ENCODE measurements at places on chromosomes 3 and 15.

DNA sequence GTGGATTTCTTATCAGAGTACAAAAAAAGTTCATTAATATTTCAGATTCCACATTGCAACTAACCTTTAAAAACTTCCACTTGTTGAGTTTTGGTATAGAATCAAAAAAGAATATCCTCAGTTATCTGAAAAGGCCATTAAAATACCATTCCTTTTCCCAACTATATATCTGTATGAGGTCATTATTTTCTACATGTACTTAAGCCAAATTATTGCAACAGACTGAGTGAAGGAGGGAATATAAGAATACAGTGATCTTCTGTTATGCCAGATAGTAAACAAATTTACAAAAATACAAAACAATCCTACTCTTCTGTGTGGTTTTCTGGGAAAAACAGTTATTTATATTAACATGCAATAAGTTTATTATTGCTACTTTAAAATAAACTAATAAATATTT, 5.7 kb upstream of the GANC start:
- no peak for DNase-seq

- no peak for DNase-seq
These were observed 57.1 kb downstream of the EPHB1 start for GRCh38 chr3:134852132-134852531.

DNA sequence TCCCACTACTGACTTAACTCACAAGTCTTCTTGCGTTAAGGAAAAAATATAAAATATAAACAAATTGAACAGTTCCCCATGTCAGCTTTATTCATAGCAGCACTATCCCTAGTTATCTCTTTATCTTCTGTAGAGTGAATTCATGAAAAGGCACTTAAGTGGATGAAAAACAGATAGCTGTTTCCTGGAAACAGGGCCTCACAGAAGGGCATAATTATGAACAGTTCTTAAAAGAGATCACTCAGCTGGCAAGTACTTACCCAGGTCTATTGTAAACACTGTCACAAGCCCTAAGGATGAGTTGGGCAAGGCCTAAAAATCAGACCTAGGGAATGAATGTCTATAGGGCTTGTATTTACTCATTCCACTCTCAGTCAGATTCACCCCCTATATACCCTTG, 10.7 kb downstream of the MB21D2 start:
- no peak for DNase-seq

GRCh38 chr15:34336991-34337556, 507 bp downstream of the SLC12A6 start:
- DNase-seq: no peak

- no peak for DNase-seq
These were observed 121.9 kb downstream of the CHST2 start for GRCh38 chr3:143241481-143241951.

DNA sequence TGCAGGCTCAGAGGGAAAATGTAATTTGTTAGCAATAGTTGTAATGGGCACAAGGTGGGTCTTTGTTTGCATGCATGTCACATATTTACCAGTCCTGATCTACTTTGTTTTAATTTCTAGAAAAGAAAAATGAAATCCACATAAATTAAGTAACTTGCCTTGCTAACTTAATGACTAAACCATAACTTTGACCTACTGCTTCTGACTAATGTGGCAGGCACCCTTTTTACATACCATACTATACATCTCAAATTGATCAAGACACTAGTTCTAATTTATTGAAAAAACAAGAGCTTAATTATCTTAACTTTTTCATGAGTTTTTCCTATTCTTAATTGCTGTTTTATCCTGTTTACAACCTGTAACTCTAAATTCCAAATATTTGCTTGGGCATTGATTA, 93.2 kb downstream of the ATP11B start:
- no peak for DNase-seq

DNA sequence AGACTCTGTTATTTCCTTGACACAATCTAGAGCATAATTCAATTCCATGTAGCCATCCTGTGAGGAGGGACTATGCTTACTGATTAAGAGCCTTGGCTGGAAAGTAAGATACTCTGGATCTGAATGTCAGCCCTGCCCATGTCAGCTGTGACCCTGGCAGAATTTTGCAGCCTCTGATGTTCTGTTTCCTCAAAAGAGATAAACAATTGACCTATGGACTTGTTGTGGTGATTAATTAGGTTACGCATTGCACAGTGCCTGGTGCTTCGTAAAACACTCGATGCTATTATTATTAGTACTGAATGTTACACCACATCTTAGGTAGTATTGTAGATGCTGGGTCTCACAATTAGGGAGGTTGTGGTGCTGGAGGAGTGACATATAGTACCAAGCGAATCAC, 161.3 kb upstream of the MEIS2 start:
- DNase-seq: no peak

GRCh38 chr15:78393137-78393536, 44.9 kb upstream of the IREB2 start:
- DNase-seq: no peak

DNA sequence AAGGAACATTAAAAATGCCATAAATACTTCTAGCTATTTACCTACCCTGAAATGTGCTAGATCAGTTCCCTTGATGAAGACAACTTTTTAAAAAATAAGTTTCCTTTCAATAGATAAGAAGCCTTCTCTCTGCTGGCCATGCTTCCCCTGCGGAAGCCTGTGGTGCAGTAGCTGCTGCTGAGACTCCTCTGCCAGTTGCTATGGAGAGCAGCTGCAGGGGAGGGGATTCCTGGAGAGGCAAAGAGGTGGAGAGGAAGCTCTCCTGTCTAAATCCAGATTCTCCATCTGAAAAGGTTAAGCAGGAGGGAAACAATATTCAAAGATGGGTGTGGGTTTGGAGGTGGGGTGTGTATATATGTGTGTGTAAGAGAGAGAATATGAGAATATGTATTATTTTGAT, 69.8 kb upstream of the BFSP2 start:
- peak; percentile 32 for DNase-seq

GRCh38 chr15:77107068-77107467, 36.2 kb upstream of the TSPAN3 start:
- DNase-seq: no peak

DNA sequence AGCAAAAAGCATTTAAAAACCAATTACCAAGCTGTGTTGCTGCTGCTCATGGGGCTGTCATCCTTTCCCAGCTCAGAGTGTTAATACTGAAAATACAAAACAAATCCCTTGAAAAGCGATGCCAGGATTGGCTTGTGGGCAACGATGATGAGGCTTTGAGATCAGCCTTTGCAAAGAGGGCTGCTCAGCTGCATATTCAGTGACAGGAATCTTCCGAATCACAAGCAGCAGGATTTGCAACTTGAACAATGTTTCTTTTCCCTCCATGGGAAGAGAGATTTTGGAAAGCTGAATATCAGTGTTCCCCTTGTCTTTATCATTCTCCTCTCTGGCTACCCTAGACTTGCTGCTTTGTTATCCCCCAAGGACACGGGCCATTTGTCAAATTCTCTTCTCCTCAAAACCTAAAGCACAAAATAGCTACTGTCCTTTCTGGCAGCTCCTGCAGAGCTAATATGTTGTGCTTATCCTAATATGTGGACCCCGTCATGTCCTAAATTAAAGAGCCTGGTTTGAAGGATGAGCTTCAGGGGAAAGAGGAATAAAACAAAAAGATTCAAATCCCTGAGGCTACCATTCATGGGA, 375.8 kb downstream of the GAP43 start:
- no peak for DNase-seq

DNA sequence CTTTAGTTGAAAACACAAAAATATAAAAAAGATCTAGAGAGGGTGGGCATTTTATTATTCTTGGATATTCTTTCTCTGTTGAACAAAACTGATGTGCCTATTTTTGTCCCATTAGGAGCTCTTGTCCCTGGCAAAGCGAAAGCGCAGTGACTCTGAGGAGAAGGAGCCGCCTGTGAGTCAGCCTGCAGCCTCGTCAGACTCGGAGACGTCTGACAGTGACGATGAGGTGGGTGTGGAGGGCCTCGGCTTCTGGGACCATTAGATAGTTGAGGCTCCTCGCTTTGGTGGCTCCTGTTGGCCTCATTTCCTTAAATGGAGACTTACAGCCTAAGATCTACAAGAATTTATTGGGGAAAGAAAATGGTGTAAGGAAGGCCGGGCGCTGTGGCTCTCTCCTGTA, 21.3 kb downstream of the RTF1 start:
- DNase-seq: no peak

GRCh38 chr3:105233010-105233409, 133.7 kb upstream of the ALCAM start:
- DNase-seq: no peak

Data from NCI-H1092 treated with DMSO at 0.1 percent for 48 hours (cell line).